ENCODE measurements at places on chromosomes 3 and 15. TPM values are rescaled to one million over a fixed set of nuclear protein-coding genes. Genes with fewer than 3 reads are reported as not detected.

Gene KCNMB2
- total RNA-seq = not detected

Gene PLSCR1
- 41.9 TPM for total RNA-seq

Gene LINGO1
- 10.0 TPM for total RNA-seq

Gene DUOXA2
- not detected for total RNA-seq

Gene MESP1
- 1.7 TPM for total RNA-seq

Gene MKRN3
- 1.6 TPM for total RNA-seq
